ENCODE measurements at places on chromosomes 13 and 19. TPM values are rescaled to one million over a fixed set of nuclear protein-coding genes. Genes with fewer than 3 reads are reported as not detected.

DNA sequence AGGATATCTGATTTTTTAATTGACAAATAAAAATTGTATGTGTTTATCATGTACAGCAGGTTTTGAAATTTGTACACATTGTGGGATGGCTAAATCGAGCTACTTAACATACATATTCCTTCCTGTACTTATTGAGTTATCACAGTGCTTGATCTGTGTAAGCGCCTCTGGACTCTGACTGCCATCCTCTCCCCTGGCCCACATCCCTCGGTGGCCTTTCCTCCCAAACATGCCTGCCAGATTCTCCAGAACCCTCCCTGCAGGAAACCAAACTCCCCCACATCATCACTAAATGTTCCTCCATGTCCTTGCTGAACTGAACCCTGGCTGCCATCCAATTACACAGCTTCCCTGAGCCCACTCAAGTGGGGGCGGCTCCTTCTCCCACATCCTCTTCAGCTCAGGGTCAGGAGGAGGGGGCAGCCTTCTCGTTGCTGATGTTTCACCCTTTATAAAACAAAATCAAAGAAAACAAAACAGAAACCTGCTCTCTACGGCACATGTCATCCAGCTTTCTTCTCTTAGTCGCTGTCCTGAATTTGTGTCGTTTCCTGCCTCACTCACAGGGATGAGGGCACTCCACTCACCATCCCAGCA is 97.1 kb upstream of the SPATA13 start:
- DNase-seq, result no peak

- no peak for DNase-seq
Measured at GRCh38 chr13:93169980-93170379, 56.6 kb upstream of the GPC6 start.

DNA sequence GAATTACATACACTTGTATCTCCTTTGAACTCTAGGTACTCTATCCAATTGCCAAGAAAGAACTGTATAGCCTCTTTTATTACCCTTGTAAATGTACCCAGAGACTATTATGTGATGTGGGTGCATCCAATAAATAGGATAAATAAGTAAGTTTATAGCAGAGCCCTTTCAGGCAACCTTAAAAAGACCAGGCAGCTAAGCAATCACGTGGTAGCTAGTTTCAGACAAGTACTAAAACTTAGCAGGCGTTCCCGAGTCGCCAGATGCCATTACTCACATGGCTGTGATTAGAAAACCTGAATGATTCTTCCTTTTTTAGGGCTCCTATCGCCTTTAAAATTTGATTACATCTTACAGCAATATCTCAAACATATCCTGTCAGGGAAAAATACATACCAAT is 1303.0 kb downstream of the EFNB2 start:
- no peak for DNase-seq

DNA sequence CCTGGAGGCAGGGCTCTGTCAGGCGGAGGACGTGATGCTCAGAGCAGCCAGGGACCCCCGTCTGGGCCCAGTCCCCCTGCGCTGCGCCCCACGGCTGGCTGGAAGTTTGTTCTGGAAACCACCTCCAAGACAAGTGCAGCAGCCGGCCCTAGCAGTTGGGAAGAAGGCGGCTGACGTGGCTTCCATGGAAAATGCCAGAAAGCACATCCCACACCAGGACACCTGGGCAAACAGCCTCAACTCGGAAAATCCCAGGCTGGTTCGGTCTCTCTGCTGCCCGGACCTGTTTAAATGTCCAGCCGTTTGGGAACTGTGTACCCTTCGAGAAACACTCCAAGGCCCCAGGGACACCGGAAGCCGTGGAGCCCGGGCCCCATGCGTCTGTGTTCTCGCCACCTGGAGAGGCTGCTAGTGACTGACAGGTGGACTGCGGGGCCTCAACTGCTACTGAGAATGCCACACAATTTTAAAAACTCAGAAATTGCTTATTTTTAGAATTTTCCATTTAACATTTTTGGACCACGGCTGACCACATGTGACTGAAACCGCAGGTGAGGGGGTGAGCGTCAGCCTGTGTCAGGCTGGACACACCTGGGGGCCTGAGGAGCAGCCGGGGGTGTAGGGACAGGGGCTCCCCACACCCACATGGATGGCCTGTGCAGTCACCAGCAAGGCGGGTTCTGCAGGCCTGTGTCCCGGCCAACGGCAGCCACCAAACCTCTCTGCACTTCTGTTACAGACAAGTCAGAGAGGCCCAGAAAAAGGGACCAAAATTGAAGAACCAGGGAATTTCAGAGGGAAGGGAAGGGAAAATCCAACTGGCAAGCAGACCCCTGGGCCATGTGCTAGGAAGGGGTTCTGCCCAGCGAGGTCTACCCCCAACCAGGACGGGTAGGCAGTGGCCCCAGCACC is 31.7 kb downstream of the RASA3 start:
- DNase-seq, result peak; percentile 67

GRCh38 chr13:43153436-43154090 is 130.2 kb downstream of the DNAJC15 start:
- DNase-seq, result no peak

GRCh38 chr19:1761528-1762242 is 8.4 kb downstream of the ONECUT3 start:
- no peak for DNase-seq

- peak; percentile 92 for DNase-seq
Measured at GRCh38 chr19:1265615-1266128, 3.5 kb upstream of the CIRBP start.

DNA sequence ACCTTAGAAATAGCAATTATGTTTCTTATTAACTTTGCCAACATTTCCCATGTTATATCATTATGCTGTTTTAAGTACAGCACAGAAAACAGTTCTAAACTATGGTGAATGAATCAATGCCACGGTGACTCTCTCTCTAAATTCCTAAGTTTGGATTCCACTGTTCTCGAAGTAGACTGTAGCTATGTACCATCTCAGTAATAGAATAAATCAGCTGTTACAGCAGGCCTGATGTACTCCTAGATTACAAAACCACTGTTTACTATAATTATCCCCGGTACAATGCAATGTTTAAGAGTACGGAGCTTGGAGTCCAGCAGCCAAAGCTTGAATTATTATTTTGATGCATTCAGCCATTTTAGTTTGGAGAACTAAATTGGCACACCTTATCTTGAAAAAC is 476.3 kb upstream of the SLITRK1 start:
- DNase-seq, result no peak

DNA sequence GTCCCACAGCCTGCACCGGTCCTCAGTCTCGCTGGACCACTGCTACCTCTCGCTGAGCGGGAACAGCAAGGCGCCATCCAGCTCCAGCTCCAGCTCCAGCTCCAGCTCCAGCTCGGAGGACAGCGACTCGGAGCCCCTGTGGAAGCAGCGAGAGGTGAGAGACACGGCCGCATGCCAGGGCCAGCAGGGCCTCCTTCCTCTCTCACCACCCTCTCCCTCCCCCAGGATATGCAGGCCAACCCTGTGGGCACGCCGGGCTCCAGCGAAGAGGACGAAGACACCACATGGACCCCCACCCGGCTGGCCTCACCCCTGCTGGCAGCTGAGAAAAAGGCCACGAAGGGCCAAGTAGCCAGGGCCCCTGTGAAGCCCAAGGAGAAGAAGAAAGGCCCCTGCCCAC is 7.3 kb downstream of the SIX5 start:
- DNase-seq, result peak; percentile 65

- no peak for DNase-seq
Measured at GRCh38 chr13:94232956-94233355, 246.5 kb downstream of the DCT start.

GRCh38 chr19:10408511-10409283 is 5.4 kb upstream of the CDC37 start:
- DNase-seq, result no peak

Gene HSH2D
- polyA plus RNA-seq, result 40.0 TPM

Gene KLF1
- polyA plus RNA-seq, result 0.10 TPM

Gene CEACAM21
- polyA plus RNA-seq, result 11.9 TPM

Gene CYP2A6
- polyA plus RNA-seq, result not detected

Gene F2RL3
- 0.69 TPM for polyA plus RNA-seq

Gene VSTM1
- not detected for polyA plus RNA-seq

Gene RNF113B
- polyA plus RNA-seq, result not detected

Gene NLRP12
- 0.10 TPM for polyA plus RNA-seq
